Regular cardiac myocyte (primary cell): ENCODE measurements at places on chromosomes 12 and 14. TPM values are rescaled to one million over a fixed set of nuclear protein-coding genes. Genes with fewer than 3 reads are reported as not detected.

The PAH gene
- not detected in 2 replicates for total RNA-seq

The CACNA2D4 gene
- total RNA-seq = under 0.01 and 0.38 TPM in 2 replicates

The SAMD4A gene
- 13.6 and 31.9 TPM in 2 replicates for total RNA-seq

The RTL1 gene
- not detected in 2 replicates for total RNA-seq

The EEF1AKMT3 gene
- 3.8 and 12.1 TPM in 2 replicates for total RNA-seq

The ALDH1L2 gene
- 40.6 and 74.4 TPM in 2 replicates for total RNA-seq

The DCD gene
- not detected in 2 replicates for total RNA-seq

The USP44 gene
- 0.58 and 1.1 TPM in 2 replicates for total RNA-seq

The DDN gene
- total RNA-seq = 0.28 and 0.38 TPM in 2 replicates

The AQP5 gene
- total RNA-seq = 0.19 TPM in 1 of 2 replicates, not detected in the other

The AVPR1A gene
- total RNA-seq = 0.38 and 0.56 TPM in 2 replicates

The LGR5 gene
- 0.58 and 1.7 TPM in 2 replicates for total RNA-seq

The TEX22 gene
- 0.19 and 0.28 TPM in 2 replicates for total RNA-seq

The MGAT4C gene
- total RNA-seq = under 0.01 TPM in 2 replicates

The OR6C2 gene
- total RNA-seq = not detected in 2 replicates

The CEBPE gene
- not detected in 2 replicates for total RNA-seq

The DEGS2 gene
- total RNA-seq = under 0.01 and 0.28 TPM in 2 replicates

The PLEKHG7 gene
- total RNA-seq = not detected in 2 replicates

The ST8SIA1 gene
- total RNA-seq = under 0.01 and 0.28 TPM in 2 replicates

The ACADS gene
- total RNA-seq = 5.2 and 7.6 TPM in 2 replicates

The ADGRD1 gene
- 0.38 and 1.1 TPM in 2 replicates for total RNA-seq

The GAPDH gene
- total RNA-seq = 10,543 and 12,698 TPM in 2 replicates

The C12orf60 gene
- 0.28 and 1.5 TPM in 2 replicates for total RNA-seq

The PLEKHA5 gene
- total RNA-seq = 11.9 and 31.0 TPM in 2 replicates

The ASIC1 gene
- total RNA-seq = 0.58 and 0.85 TPM in 2 replicates
